ENCODE measurements at places on chromosomes 3 and 15.

DNA sequence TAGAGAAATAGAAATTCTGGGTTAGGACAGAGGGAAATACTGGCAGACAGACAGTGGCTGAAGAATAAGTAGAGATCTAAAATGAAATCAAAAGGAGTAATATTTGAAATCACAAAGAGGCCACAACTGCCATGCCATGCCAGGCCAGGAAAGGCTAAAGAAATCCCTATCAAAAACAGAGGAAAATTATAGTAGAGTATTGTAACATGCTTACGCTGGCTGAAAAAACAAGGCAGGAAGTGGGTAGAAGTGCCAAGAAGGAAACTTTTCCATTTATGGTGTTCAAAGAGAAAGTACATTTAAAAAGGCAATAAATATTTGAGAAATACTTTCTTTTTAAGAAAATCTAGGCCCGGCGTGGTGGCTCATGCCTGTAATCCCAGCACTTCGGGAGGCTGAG lies 415.7 kb downstream of the PLCL2 start:
- no peak for DNase-seq

GRCh38 chr3:174206607-174207192 lies 652.4 kb upstream of the NAALADL2 start:
- DNase-seq, result no peak

GRCh38 chr3:71512544-71512943 lies 71.0 kb downstream of the FOXP1 start:
- DNase-seq, result no peak

DNA sequence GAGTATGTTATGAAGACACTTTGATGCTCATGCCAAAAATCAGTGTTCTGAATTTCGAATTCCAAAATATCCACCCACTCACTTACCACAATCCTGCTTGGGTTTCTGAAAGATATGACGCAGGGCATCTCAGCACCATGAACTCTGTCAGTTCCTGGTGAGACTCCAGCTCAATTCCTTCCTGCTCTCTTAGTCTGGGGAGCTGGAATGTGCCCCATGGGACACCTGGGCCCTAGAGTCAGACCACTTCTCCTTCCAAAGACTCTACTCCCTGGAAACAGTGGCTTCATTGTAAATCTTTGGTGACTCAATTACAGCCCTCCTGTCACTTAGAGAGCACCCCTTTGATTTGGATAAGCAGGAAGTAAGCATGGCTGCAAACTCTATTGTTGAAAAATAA lies 50.5 kb downstream of the CD86 start:
- DNase-seq, result no peak

DNA sequence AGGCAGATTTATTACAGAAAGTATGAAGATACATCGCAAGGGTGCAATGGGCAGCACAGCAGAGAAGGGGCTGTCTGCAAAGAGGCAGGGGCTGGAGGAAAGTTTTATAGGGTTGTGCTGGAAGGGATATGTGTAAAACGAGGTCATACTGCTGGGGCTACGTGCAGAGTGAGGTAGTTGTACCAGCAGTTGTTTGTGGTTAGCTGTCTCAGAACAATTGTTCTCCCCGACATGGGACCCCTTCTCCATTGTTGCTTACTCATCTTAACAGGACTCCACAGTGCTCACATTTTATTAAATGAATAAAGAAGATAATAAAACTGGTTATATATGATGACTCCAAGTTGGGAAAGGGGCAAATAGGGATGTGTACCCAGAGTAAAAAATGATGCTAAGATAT lies 49.4 kb downstream of the GTPBP8 start:
- no peak for DNase-seq

- no peak for DNase-seq
Observed at GRCh38 chr15:48556159-48556897, 89.2 kb downstream of the FBN1 start.

DNA sequence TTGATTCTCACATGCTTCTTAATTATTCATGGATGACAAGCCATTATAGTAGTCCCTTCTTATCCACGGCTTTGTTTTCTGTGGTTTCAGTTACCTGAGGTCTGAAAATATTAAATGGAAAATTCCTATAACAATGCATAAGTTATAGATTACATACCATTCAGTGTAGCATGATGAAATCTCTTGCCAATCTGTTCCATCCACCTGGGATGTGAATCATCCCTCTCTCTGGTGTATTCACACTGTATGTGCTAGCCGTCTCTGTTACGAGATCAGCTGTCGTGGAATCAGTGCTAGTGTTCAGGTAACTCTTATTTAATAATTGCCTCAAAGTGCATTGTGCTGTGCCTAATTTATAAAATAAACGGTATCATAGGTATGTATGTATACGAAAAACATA lies 5.2 kb downstream of the WDR5B start:
- DNase-seq, result no peak

DNA sequence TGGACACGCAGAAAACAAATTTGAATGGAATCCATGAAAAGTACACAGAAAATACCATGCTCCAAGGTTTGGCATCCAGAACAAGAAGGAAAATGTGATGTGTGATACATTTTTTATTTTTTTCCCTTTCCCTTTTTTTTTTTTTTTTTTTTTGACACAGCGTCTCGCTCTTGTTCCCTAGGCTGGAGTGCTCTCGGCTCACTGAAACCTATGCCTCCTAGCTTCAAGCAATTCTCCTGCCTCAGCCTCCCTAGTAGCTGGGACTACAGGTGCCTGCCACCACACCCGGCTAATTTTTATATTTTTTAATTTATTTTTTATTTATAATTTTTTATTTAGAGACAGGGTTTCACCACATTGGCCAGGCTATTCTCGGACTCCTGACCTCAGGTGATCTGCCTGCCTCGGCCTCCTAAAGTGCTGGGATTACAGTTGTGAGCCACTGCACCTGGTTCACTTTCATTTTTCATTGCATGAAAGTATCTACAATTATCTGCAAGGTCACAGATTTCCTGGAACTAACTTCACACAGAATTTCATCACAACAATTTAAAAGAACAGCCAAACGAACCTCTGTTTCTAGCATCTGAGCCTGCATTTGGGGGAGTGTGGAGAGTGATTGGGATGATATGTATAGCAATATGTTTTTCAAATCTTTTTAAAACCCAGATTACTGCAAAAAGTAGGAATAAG lies 8.3 kb downstream of the POU1F1 start:
- DNase-seq, result no peak

DNA sequence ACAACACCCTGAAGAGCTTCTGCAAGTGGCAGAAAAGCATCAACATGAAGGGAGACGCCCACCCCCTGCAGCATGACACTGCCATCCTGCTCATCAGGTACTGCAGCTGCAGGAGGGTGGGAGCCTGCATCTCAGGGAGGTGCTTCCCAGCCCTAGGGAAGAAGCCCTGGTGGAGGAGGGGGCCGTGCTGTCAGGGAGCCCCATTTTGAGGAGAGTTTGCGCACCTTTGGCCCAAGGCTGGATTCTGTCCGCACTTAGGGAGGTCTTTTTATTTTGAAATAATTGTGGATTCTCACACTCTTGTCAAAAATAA lies 42.1 kb downstream of the SAXO2 start:
- no peak for DNase-seq

DNA sequence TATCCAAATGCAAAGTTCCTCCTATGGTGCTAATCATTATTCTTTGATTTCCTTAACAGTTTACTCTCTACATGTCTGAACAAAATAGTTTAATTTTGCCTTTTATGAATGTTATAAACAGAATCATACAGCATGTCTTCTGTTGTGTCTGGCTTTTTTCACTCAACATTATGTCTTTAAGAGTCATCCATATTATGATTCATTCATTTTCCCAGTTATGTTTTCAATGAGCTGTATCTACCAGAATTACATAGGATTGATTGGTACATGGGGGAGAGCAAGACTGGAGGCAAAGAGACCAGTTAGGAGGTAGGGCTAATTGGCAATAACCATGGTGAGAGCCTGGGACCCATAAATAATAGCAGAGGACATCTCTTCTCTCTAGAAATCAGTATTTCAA lies 16.6 kb upstream of the RAP2B start:
- DNase-seq, result no peak

DNA sequence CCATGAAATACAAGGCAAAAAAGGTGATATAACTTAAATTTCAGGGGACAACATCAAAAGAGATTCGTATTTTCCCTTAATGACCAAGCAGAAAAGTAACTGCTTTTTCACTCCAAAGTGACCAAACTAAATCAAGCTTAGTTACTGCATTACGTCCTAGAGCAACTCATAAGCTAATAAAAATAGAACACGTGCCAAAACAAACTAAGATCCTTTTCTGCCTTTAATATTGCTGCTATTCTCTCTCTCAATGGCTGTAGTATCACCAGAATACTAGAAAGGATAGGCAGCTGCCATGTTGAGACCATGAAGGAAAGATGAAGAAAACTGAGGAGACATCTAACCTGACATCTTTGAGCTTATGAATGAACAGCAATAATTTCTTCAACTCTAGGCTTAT lies 43.3 kb downstream of the UBXN7 start:
- no peak for DNase-seq

- no peak for DNase-seq
Observed at GRCh38 chr15:80703965-80704364, 8.9 kb downstream of the ABHD17C start.

- no peak for DNase-seq
Observed at GRCh38 chr3:13133471-13133981, 60.3 kb upstream of the IQSEC1 start.

GRCh38 chr15:65330934-65331645 lies 26.6 kb downstream of the RNU5B-1 start:
- no peak for DNase-seq

DNA sequence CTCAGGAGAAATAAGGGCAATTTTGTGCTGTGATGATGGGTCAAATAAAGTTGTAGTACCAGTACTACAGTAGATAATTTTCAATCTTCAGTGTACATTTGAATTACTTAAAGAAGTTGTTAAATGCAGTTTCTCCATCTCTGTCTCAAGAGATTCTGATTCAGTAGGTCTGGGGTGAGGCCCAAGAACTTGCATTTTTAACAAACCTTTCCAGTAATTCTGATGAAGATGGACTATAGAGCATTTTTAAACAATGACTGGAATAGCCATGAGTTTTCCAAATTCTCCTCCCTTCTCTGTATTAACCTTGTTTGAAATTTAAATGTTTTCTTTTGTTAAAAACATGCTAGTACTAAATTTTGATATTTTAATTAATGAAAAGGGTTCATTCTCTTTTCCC lies 127.0 kb upstream of the CD96 start:
- no peak for DNase-seq

- DNase-seq, result no peak
Observed at GRCh38 chr15:98347001-98347400, 301.3 kb upstream of the IGF1R start.

DNA sequence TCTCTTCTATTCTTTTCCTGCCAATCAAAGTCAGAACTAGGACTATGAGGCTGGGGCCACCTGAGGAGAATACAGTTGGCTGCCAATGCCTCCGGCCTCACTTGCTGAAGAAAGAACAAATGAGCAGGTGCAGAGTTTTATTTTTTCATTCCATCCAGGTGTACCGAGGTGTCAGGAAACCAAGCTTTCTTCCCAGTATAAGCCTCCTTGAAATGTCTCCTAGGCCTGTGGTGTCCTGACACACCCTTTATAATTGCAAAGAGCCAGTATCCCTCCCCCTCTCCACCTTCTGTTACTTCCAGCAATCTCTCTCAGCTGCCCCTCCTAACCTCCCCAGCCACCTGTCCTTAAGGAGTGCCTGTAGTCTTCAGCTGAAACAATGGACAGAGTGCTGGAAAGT lies 127.9 kb downstream of the SLC9A9 start:
- DNase-seq, result no peak

DNA sequence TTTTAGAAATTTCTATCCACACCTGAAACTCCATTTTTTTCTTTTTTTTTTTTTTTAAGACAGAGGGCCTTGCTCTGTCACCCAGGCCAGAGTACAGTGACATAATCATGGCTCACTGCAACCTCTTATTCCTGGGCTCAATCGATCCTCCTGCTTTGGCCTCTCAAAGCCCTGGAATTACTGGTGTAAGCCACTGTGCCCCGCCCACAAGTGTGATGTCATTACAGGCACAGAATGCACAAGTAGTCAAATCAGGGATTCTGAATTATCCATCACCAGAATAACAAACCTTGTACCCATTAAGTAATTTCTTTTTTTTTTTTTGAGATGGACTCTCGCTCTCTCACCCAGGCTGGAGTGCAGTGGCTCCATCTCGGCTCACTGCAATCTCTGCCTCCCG lies 1.9 kb downstream of the UQCRC1 start:
- DNase-seq, result no peak

- no peak for DNase-seq
Observed at GRCh38 chr15:29289173-29289572, 19.6 kb upstream of the NSMCE3 start.

GRCh38 chr3:147267434-147267833 lies 138.9 kb downstream of the ZIC4 start:
- DNase-seq, result no peak

- DNase-seq, result no peak
Observed at GRCh38 chr3:112012205-112012992, 13.7 kb downstream of the TAGLN3 start.

DNA sequence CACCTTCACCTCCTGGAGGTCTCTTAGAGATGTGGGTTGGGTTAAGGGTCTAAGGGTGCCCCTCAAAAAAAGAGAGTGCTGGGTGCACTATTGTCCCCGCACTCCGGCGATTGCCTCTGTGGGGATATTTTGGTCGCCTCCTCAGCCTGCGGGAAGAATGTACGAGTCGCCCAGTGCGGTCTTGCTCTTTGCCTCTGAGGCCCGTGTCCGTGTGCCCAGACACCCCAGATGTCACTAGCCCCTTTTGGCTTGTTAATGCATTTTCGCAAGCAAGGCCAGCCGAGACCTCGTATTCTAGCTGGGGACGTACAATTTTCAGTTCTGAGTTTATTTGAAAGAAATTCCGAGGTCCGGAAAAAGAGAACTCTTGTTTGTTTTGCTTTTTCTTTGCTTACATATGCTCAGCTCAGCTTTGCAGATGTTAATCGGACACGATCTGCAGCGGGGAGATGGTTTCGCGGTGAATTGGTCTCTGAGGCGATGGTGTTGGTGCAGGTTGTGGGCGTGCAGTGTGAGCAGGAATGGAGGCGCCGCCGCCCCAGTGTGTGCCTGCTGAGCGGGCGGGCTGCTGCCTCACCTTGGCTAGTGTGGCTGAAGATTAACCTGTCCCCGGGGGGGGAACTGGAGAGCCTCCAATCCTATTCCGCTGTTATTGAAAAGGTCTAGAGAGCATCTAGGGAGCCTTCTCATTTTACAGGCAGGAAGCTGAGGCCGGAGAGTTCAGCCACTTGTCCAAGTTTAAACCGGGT lies 1.4 kb downstream of the ST6GAL1 start:
- DNase-seq, result peak; percentile 47

DNA sequence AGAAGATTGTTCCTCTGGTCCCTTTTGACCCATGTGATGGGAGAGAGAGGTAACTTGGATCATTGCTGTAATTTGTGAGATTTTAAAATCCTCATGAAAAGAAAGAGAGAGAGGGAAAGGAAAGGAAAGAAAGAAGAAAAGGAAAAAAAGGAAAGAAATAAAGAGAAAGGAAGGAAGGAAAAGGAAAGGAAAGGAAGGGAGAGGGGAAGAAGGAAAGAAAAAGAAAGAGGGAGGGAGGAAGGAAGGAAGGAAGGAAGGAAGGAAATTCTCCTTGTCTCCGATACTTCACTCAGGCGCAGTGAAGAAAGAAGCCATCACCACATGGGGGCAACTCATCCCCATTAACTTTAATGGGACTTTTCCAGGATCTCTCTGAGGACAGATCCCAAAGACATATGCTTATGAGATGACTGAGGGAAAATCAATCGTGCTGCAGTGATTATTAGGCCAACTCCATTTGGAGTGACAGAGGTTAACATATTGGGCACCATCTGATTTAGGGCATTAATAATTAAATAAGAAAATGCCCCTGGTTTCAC lies 123.0 kb downstream of the MEGF11 start:
- no peak for DNase-seq

- DNase-seq, result no peak
Observed at GRCh38 chr3:13012221-13012691, 61.0 kb downstream of the IQSEC1 start.

GRCh38 chr3:22121068-22121701 lies 370.2 kb upstream of the ZNF385D start:
- DNase-seq, result no peak

Measured in stimulated activated CD4-positive, alpha-beta T cell treated with anti-CD3 and anti-CD28 coated beads, Interleukin-1b, Interleukin-23, amount 100 ng/mL, for 24 hours (primary cell).